Heart right ventricle (tissue), 16 donors: ENCODE measurements at places on chromosomes 1 and 21. TPM values are rescaled to one million over a fixed set of nuclear protein-coding genes. Genes with fewer than 3 reads are reported as not detected.

The VWA5B1 gene
- total RNA-seq, result not detected

The BNIPL gene
- total RNA-seq, result 0.21 TPM

The NT5C1A gene
- total RNA-seq, result 41.4 TPM

The RBM11 gene
- total RNA-seq, result 0.40 TPM

The WDTC1 gene
- total RNA-seq, result 56.1 TPM

The OR10Z1 gene
- total RNA-seq, result not detected

The HES3 gene
- not detected for total RNA-seq

The PGLYRP3 gene
- total RNA-seq, result not detected

The CYP2J2 gene
- total RNA-seq, result 100 TPM
